ENCODE measurements at places on chromosomes 16 and 17.

- DNase-seq = no peak
Measured at GRCh38 chr17:20896153-20896649, 146.6 kb downstream of the USP22 start.

- no peak for DNase-seq
Measured at GRCh38 chr16:49550666-49551065, 177.1 kb downstream of the C16orf78 start.

- no peak for DNase-seq
Measured at GRCh38 chr16:24075931-24076716, 180.0 kb upstream of the CACNG3 start.

DNA sequence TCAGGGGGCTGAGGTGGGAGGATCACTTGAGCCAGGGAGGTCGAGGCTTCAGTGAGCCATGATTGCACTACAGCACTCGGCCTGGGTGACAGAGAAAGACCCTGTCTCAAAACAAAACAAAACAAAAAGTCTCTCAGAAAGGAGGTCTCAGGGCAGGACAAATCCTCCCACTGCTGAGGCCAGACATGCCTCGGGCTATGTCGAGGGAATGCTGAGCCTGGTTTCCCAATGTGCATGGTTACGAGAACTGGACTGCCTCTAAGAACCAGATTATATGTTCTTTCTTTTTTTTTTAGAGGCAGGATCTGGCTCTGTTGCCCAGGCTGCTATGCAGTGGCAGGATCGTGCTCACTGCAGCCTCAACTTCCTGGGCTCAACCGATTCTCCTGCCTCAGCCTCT is 27.6 kb downstream of the TRAP1 start:
- no peak for DNase-seq

GRCh38 chr17:27550974-27551505 is 79.9 kb upstream of the LGALS9 start:
- DNase-seq = no peak

GRCh38 chr17:21194226-21194625 is 19.7 kb downstream of the TMEM11 start:
- DNase-seq = no peak

DNA sequence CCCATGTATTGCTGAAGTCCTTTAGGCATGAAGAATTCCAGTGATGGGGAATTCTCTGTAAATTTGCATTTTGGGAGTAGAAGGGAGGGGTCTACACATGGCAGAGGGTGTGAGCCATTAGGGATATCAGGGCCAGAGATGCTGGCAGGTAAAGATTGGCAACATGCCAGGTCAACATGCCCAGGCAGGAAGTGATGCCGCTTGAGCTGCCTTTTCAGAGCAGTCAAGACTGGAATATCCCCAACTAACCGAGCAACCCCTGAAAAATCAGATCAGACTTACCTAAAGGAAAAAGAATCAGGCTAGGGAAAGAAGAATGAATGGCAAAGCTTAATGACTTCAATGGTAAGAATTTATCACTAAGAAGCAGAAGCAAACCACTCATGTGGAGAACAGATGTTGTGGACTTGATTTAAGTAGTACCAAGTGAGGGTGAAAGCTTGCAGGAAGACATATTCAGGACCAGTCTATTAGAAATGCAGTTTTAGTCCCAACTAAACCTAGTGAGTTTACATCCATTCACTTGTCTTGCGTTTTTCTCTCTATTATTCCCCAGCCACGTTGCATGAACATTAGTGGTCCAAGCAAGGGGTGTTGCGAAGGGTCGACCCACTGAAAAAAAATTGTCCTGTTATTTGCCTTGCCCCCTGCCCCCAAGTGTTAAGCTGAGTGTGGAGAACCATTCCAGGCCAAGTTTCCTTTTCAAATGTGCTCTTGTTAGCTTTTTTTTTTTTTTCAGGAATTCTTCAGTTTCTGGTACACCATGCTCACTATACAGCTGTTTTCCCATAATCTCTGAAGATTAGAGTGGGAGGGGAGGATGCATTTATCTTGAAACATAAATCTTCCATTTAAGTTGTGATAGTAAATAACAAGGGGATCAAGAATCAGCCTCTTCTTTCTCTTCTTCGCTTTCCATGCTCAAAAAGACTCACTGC is 105.2 kb downstream of the ABCA8 start:
- no peak for DNase-seq

DNA sequence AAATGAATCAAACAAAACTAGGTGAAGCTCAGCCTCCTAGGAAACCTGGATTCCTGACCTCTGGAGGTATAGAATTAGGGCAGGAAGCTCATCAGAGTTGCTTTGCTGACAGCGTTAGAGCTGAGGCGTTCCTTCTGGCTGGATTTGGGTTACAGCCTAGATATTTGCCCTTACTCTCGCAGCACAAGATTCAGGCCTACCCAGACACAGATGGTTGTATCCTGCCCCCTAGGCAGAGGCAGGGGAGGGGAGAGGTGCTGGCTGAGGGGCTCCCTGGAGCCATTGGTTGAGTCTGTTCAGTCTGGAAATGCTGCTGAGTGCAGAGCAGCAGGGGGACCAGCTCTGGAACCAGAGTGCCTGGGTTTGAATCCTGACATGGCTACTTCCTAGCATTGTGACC is 78.4 kb downstream of the MPRIP start:
- no peak for DNase-seq

- no peak for DNase-seq
Measured at GRCh38 chr17:50101346-50102163, 6.4 kb downstream of the PDK2 start.

DNA sequence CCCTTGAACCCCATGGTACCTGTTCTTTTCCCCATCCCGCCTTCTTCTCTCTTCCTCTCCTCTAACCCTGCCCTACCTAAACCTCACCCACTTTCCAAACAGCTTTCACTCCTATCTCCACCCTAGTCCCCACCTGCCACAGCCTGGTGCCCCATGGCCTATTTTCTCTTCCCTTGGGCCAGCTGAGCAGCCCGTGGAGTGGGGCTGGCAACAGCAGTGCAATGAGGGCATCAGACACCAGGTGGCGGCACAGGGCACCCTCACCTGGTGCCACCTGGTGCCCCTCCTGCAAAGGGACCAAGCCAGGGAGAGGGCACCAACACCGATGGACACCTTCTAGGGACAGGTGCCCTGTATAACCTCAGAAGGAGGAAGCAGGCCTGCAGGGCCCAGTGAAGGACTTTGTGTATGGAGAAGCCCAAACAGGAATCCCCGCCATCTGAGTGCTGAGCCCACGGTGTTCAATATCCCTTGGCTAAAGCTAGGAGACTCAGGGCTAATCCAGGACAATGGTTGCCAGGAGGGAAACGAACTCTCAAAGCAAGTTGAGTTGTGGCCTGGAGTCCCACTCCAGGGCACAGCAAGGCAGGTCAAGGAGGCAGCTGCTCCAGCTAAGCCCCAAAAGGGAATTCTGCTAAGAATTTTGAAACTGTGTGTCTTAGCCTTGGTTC is 4.0 kb upstream of the ABCC3 start:
- DNase-seq = no peak

GRCh38 chr17:1031711-1032110 is 34.8 kb downstream of the TIMM22 start:
- no peak for DNase-seq

DNA sequence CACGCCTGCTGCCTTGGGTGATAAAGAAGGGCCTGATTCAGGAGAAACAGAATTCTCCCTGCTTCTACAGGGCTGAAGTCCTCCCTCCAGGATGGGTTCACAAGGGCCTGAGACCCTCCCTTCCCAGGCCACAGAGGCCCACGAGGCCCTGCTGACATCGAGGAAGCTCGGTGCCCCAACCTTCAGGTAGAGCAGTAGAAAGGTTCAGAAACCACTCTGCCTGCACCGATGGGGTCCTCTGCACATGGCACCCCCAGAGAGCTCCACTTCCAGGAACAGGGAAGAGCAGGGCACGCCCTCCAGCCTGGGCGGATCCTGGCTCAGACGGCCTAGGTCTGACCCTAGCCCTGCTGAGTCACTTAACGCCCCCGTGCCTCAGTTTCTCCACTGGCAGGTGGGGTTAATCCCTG is 773 bp downstream of the CENPX start:
- DNase-seq = no peak

DNA sequence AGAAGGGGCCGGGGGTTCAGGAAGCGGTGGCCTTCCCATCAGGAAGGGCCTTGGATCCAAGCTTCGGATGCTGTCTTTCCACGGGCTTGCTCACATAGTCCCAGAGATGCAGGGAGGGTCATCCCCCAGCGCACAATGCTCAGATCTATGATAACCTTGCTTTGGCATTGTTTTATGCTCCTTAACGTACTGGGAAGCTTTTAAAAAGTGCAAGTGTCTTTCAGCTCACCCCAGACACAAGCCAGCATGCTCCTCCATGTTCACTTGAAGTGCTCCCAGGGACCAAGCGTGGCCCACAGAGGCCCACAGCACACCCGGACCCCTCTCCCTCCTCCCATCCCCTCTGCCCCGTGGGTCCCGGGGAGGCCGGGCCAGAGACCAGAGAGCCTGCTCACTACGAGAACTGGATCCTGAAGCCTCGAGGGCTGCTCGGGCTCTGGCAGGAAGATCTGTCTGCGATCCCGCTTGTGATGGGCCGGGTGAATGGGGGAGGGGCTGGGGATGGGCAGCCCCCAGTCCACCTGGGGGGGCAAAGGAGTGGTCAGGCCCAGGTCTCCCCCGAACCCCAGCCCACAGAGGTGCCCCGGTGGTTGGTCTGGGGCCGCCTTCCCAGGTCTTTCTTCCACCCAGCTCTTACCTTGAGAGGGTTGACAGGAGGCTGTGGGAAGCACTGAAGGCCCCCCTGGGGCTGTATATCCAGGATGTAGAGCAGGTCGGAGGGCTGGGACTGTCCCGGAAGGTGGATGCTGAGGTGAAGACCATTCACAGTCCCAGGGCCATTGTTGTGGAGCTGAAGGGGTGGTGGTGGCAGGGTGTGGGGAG is 11.8 kb upstream of the FAM171A2 start:
- DNase-seq = no peak

GRCh38 chr17:15236281-15237105 is 28.6 kb downstream of the PMP22 start:
- no peak for DNase-seq

DNA sequence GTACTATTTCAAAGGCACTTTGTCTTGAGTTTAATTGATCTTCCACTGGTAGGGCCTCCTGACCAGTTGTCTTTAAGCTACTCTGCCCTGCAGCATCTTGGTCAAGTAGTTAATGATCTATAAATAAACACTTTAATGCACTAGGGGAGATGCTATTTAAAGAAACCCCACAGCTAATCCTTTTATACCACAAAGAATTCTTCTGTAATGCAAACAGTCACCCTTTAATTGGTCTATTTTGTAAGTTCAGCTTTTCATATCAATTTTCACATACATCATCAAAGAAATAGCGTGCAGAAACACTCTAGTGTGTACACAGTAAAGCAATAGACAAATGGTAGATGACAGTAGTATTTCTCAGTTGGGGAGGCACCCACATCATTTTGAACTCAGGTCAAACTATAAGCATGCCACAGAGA is 70.3 kb downstream of the PMP22 start:
- no peak for DNase-seq

GRCh38 chr17:42817866-42818265 is 6.2 kb downstream of the BECN1 start:
- DNase-seq = no peak

- DNase-seq = no peak
Measured at GRCh38 chr17:979212-979538, 401 bp downstream of the NXN start.

GRCh38 chr16:20674684-20675487 is 22.6 kb downstream of the ACSM1 start:
- DNase-seq = no peak

GRCh38 chr16:82236415-82236814 is 66.4 kb upstream of the MPHOSPH6 start:
- no peak for DNase-seq

GRCh38 chr17:58326609-58327362 is 1.8 kb downstream of the TSPOAP1 start:
- DNase-seq = no peak

DNA sequence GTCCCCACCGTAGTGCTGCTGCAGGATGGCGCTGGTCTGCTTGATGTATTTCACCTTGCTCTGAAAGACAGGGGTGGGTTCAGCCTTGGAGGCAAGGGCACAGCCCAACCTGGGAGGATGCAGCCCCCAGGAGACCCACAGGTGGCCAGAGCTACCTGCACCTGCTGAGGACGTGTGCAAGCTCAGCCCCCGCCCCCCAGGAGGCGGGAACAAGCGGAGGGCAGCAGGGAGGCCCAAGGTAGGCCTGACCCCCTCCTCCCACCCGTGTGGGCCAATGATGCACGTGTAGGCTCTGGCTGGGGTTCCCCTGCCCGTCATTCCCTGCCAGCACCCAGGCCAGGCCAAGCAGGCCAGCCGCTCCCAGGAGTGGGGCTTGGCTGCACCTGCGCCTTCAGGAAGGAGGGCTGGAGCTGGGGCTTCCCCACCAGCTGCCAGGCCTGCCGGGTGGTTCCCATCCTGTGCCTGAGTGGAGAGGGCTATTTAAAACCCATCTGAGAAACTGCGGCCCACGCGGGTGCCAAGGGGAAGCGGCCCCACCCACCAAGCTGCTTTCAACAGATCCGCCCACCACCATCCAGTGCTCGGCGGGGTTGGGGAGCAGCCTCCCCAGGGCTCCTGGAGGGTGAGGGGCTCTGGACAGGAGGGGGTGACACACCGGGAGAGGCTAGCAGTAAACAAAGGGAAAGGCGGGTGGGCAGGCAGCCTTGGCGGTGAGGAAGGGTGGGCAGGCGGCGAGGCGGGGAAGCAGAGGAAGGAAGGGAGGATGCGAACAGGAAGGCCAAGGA is 3.8 kb downstream of the NTHL1 start:
- no peak for DNase-seq

- no peak for DNase-seq
Measured at GRCh38 chr16:2820836-2821486, 3.9 kb downstream of the PRSS21 start.

GRCh38 chr17:13273806-13274205 is 256.0 kb upstream of the ELAC2 start:
- no peak for DNase-seq

- DNase-seq = no peak
Measured at GRCh38 chr17:8143581-8144400, 8.4 kb downstream of the PER1 start.

- DNase-seq = no peak
Measured at GRCh38 chr17:67200727-67201301, 44.2 kb downstream of the HELZ start.

DNA sequence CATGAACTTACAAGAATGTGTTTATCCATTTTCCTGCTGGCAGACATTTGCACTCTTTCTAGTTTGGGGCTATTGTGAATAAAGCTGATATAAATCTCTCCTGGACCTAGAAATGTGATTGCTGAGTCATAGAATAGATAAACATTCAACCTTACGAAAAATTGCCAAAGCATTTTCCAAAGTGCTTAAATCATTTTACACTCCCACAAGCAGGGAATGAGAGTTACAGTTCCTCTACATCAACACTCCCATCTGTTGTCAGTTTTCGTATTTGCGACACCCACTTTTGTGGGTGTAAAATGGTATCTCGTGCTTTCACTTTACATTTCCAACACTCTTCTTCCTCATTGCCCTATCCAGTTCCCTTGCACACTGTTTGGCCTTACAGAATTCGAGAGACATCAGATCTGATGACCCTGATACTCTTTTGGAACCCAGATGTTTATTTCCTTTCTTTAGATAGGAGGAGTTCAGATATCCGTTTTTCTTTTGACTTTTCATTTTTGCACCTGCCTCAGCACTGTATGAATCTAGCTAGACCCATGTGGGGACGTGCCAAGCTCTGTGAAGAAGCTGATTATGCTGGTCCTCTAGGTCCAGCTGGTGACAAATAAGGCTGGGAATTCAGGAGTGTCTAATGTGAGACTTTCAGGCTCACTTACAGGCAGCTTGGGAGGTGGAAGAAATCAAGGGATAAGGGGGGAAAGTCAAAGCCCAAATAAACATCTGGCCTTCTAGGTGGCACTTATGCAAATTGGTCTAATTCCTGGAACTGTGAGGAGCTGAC is 14.0 kb downstream of the SOX9 start:
- DNase-seq = no peak

All from cortex of kidney (tissue), 1 donor.